ENCODE measurements at places on chromosomes 5 and 9. TPM values are rescaled to one million over a fixed set of nuclear protein-coding genes. Genes with fewer than 3 reads are reported as not detected.

BSPRY gene
- not detected for total RNA-seq

ANKRD18B gene
- total RNA-seq, result 4.2 TPM

SAPCD2 gene
- 86.6 TPM for total RNA-seq

TMEFF1 gene
- 0.83 TPM for total RNA-seq

SLC25A2 gene
- total RNA-seq, result 1.8 TPM

DNM1 gene
- 12.3 TPM for total RNA-seq

FAM153A gene
- not detected for total RNA-seq

ACO1 gene
- total RNA-seq, result 52.8 TPM

CDC14B gene
- 8.0 TPM for total RNA-seq

LHX3 gene
- total RNA-seq, result not detected

MYOT gene
- total RNA-seq, result not detected

CATSPER3 gene
- 0.06 TPM for total RNA-seq

HABP4 gene
- total RNA-seq, result 13.5 TPM

GPBP1 gene
- 75.5 TPM for total RNA-seq

EQTN gene
- total RNA-seq, result not detected

ENTREP1 gene
- total RNA-seq, result 0.74 TPM

ASPN gene
- total RNA-seq, result not detected

CRHBP gene
- total RNA-seq, result not detected

POLR3G gene
- total RNA-seq, result 20.7 TPM

HSPB3 gene
- total RNA-seq, result 1.3 TPM

BARHL1 gene
- total RNA-seq, result not detected

NUTM2F gene
- total RNA-seq, result not detected

CCDC192 gene
- not detected for total RNA-seq

CCIN gene
- 0.74 TPM for total RNA-seq

IFNA13 gene
- not detected for total RNA-seq

ZNF462 gene
- 20.6 TPM for total RNA-seq
